Subcutaneous adipose tissue (tissue), 4 donors: ENCODE measurements at places on chromosomes 16 and 17. TPM values are rescaled to one million over a fixed set of nuclear protein-coding genes. Genes with fewer than 3 reads are reported as not detected.

The HIGD1B gene
- not detected for total RNA-seq

The NACA2 gene
- not detected for total RNA-seq

The TRAPPC2L gene
- total RNA-seq, result 36.7 TPM

The CRYBA1 gene
- total RNA-seq, result not detected

The LUC7L3 gene
- total RNA-seq, result 84.3 TPM

The SULT1A1 gene
- total RNA-seq, result 51.3 TPM

The CTRL gene
- 0.88 TPM for total RNA-seq

The GNG13 gene
- total RNA-seq, result not detected

The KCNJ2 gene
- total RNA-seq, result 1.3 TPM

The ENO3 gene
- 3.6 TPM for total RNA-seq

The MMP28 gene
- 21.6 TPM for total RNA-seq

The SPATA22 gene
- 2.6 TPM for total RNA-seq

The STH gene
- not detected for total RNA-seq

The DBF4B gene
- 4.0 TPM for total RNA-seq

The MPV17L gene
- 20.0 TPM for total RNA-seq

The SHISA6 gene
- 1.3 TPM for total RNA-seq

The DBNDD1 gene
- not detected for total RNA-seq

The NPIPA2 gene
- not detected for total RNA-seq

The CCL3 gene
- total RNA-seq, result 14.1 TPM

The SAMD14 gene
- 0.33 TPM for total RNA-seq

The HBQ1 gene
- total RNA-seq, result not detected

The SEC14L5 gene
- 0.68 TPM for total RNA-seq

The CCL16 gene
- 0.34 TPM for total RNA-seq

The KRT36 gene
- total RNA-seq, result not detected

The MAP2K3 gene
- 36.2 TPM for total RNA-seq

The ST6GALNAC2 gene
- total RNA-seq, result 18.0 TPM

The SLX1B gene
- 8.6 TPM for total RNA-seq
